ENCODE measurements at places on chromosomes 3 and 15.

DNA sequence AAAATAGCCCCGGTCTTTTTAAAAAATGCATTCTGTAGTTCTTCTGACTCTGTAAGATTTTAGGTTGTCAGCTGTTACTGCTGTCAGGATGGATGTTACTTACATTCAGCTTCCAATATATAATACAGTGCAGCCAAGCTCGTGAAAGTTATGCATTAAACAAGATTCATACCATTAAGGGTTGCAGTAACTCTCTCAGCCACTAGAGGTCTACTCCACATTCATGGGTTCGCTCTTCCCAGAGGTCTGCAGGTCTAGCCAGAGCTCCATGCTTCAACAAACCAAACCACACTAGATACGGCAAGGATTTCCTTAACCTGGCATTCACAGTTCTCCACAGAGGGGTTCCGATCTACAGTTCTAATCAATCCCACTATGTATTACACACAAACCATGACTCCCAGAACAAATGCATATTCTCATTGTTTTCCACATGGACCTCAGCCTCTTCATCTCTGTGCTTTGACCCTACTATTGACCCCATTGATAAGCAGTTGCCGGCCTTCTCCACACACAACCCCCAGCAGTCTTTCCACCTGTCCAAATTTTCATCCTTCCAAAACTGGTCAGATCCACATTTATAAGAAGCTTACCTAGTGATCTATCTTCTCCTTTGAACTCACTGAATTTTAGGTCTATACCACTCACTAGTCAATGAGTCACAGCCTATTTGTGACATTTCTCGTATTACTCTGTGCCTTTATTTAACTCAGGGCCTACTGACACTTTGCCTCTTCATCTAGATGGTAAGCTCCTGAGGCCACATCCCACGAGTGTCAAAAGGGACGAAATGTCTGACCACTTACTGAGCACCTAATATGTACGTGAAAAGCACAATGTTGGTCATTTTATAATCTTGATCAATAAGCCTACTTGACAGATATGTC lies 33.7 kb downstream of the RORA start:
- H3K27me3 ChIP-seq = peaks cover 2% of the 10 kb centered on the region
- H3K36me3 ChIP-seq = no peaks in the 10 kb centered on the region
- H3K27ac ChIP-seq = no peak overlapping the region
- peak; percentile 26 for DNase-seq
- H3K4me1 ChIP-seq = peaks cover 20% of the 10 kb centered on the region

- H3K4me3 ChIP-seq = no peak overlapping the region
- H3K27ac ChIP-seq = no peak overlapping the region
- DNase-seq = no peak
- H3K36me3 ChIP-seq = no peaks in the 10 kb centered on the region
Measured at GRCh38 chr15:74217907-74218885, 15.6 kb upstream of the STRA6 start.

DNA sequence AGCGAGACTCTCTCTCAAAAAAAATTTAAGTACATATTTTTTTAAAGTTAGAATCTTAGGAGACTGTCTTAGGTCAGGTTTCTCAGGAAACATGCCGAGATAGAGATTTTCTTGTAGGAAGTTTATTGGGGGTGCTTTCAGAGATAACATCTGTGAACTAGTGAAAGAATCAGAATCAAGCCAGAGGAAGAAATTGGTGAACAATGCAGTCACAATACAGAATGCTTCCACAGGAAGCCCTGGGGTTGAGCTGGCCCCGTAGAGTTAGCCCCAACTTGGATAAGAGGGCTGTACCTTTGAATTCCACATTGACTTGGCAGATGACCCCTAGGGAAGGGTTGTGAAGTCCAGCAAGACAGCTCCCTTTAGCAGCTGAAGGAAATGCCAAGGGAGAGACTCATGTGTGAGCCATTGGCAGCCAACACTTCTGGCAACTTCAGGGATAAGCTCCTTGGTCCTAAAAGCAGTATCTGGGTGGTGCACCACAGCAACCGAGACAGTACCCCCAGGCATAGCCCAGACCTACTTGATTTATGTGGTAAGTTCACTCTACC lies 7.1 kb upstream of the PLCB2 start:
- H3K27me3 ChIP-seq = peaks cover 9% of the 10 kb centered on the region
- no peak overlapping the region for H3K4me3 ChIP-seq
- H3K4me1 ChIP-seq = peaks cover 25% of the 10 kb centered on the region
- no peaks in the 10 kb centered on the region for H3K36me3 ChIP-seq

DNA sequence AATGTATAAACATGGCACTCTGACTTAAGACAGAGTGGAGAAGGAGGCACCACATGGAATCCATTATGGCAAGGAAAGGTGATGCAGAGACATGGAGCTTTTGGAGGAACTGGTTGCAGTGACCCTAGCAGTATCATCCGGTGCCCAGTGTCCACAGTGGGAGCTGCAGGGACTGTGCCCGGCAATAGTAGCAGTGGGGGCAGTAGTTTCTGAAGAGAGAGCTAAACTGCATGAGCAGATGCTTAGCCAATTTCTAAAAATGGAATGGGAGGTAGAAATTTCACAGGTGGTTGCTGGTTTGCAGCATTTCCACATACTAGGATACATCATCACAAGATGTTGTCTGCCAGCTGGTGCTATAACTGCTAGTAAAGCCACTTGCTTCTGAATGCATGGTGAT lies 7.8 kb upstream of the TM2D3 start:
- H3K4me3 ChIP-seq = no peak overlapping the region
- H3K27me3 ChIP-seq = peaks cover 3% of the 10 kb centered on the region
- DNase-seq = no peak
- no peak overlapping the region for H3K27ac ChIP-seq
